Endothelial cell (in vitro differentiated cells): ENCODE measurements at places on chromosomes 13 and 19.

GRCh38 chr19:31351056-31351854, 2.0 kb upstream of the TSHZ3 start:
- DNase-seq = peak; percentile 34

GRCh38 chr13:61247149-61247936, 168.3 kb downstream of the PCDH20 start:
- DNase-seq = no peak

DNA sequence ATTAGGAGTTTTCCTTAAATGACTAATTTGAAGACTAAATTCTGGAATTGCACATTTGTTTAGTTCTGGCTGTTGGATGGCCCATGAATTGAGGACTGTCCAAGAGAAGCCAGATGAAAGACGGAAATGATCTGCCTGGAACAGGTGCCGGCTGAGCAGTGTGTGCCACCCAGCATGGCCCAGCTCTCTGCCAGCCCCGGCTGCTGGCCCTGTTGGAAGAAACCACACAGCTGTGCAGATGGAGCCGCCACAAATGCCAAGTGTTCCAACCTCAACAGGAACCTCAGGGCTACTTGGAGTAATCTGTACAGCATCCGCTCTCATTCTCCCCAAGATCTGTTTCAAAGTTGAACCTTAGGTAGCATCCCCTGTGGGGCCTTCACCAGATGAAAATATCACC, 67.0 kb upstream of the STARD13 start:
- no peak for DNase-seq

DNA sequence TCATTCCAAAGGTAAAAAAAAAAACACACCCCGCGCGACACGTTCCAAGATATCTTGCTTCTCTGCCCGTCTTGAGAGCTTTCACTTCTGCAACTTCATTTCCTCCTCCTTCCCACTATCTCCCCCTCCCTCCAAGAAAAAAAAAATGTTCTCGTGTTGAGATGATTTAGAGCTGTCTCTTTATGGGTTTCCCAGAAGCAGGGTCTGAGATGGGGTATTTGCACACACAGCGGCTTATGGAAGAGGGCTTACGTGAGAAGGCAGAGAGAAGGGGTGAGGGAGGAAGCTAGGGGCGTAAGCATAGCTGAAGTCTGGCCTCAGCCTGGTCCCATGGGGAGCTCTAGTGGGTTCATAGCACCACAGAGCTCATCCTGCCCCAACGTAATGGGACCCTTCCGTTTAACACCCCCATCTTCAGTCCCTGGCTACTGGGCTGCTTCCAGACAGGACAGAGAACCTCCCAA, 31.3 kb upstream of the USE1 start:
- DNase-seq = no peak

GRCh38 chr13:33541962-33542308, 256.4 kb upstream of the STARD13 start:
- no peak for DNase-seq

- no peak for DNase-seq
These were observed 56.1 kb upstream of the SERPINE3 start for GRCh38 chr13:51283371-51283770.

- no peak for DNase-seq
These were observed 17.9 kb downstream of the PPP1R37 start for GRCh38 chr19:45110851-45111266.

DNA sequence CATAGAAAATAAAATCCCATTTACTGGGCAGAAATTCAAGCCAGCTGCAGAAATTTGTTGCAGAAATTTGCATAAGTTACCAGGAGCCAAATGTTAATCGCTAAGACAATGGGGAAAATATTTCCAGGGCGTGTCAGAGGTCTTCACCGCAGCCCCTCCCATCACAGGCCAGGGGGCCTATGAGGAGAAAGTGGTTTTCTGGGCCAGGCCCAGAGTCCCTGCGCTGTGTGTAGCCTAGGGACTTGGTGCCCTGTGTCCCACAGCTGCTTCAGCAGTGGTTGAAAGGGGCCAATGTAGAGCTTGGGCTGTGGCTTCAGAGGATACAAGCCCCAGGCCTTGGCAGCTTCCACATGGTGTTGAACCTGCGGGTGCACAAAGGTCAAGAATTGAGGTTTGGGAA, 278.9 kb upstream of the PCDH9 start:
- no peak for DNase-seq

DNA sequence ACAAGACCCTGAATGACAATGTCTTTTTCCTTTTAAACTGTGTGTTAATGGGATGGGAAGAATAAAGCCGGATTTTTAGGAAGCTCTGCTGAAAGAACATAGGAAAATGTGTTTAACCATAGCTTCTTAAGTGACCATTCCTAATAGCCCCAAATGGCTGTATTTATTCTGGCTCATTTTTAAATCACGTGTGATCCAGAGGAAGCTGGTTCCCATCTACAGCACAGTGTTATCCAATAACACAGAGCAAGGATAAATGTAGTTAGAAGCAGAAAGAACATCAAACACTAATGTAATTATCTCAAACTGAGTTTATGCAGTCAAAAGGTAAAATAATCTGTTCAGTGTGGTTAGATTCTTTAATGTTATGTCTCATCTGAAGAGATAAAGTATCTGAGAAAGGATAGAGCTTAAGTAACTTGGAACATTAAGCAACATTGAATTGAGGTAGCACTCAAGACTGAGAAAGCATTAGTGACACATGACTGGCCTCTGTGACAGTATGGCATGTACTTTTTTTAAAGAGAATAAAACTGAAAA, 853.3 kb downstream of the GPC5 start:
- no peak for DNase-seq

GRCh38 chr13:80196756-80197155, 144.2 kb downstream of the SPRY2 start:
- no peak for DNase-seq

DNA sequence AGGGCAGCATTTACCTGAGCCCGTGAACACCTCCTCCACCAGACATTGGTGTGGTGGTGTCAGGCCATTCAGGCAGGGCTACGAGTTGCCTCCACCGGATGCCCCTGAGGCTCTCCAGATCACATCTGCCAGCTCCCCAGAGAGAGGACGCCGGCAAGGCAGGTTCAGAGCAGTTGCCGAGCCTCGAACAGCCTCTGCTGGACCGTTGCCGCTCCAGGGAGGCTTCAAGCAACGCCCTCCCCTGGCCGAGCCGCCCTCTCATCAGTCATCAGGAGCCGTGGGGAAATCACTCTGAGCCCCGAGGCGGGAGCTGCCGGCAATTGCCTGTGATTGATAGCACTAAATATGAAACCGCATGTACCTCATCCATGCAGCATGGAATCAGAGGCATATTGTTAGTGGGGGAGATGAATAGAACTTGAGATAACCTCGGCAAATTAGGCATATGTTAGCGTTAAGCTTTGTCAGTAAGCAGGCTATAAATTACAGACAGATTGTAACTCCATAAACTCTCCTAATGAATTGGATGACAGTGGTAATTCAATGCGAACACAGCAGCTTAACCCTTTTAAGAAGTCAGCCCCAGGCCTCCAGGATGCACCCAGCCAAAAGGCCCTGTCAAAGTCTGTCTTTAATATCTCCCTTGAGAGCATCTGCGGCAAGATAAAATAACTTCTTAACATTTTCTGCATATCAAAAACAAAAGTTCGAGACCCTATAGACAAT, 29.8 kb upstream of the SPACA7 start:
- peak; percentile 17 for DNase-seq
